ENCODE measurements at places on chromosomes 4 and X. TPM values are rescaled to one million over a fixed set of nuclear protein-coding genes. Genes with fewer than 3 reads are reported as not detected.

CT45A10 gene
- total RNA-seq: not detected

- DNase-seq: no peak
These were observed 2.0 kb downstream of the YTHDC1 start for GRCh38 chr4:68347845-68348244.

F11 gene
- not detected for total RNA-seq

TMEM31 gene
- not detected for total RNA-seq

NKX3-2 gene
- 1.0 TPM for total RNA-seq

- DNase-seq: no peak
These were observed 216.1 kb downstream of the MAGEE1 start for GRCh38 chrX:76643590-76643989.

DNA sequence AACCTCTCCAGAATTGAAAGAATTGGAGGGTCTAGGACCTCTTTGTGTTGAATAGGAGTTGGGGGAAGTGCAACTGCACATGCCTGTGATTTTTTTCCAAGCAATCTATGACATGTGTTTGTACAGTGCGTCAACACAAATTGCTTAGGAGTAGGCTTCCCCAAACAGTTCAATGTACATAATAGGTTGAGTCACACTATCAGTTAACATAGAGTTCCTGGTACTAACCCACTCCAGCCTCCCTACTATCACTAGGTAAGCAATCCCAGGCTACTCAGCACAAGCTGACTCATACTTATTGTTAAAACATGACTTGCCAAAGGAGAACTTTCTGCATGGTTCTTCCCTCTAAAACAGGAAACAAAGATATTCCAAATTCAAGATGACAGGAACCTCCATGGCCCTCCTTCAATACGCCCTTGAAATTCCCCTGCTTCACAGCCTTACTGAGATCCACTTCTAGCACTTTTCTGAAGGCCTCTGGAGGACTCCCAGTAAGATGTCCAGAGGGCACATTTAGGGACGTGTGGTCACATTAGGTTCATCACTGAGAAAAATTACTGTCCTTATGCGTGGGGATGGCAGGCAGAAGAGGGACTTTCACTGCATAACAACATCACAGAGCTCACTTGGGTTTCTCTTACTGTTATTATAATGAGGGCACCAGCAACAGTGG, 8.4 kb upstream of the VSIG1 start:
- DNase-seq: peak; percentile 74

CCDC120 gene
- total RNA-seq: not detected

PRDM8 gene
- 1.2 TPM for total RNA-seq

DNA sequence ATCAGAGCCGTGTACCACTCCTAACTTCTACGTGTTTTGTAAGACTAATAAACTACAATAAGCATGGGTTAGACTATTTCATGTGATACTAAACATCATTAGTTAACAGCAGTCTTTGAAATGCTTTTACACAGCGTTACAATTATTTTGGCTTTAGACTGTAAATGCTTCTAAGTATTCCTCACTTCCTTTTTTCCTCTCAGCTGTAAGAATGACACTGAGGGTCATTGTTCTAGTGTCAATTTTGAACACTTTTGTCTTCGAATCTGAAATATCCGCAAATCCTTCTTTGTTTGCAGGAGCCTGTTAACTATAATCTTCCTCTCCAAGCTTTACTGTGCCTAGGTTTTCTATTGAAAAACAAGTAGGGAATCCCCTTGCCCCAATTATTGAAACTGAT, 1.5 kb downstream of the ABCE1 start:
- DNase-seq: no peak

GRCh38 chr4:142927721-142928120, 81.6 kb upstream of the INPP4B start:
- DNase-seq: no peak

DNA sequence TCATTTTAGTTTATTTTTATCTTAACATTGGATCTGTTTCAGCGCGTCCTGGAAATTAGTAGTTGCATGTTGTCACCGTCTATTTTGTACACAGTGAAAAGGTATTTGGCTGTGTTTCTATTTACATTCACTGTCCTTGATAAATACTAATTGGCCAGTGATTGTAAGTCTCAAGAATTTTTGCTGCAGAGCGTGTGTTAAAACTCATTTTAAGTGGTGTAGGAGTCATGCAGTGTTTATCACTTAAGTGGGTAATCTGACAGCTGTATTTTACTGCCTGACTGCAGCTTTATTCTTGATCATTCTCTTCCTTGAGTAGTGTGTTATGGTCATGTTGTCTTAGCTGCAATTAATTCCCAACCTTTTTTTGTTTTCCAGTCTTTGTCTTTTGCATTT, 9.8 kb downstream of the GUCY1A1 start:
- DNase-seq: no peak

POF1B gene
- not detected for total RNA-seq

- DNase-seq: no peak
These were observed 421.4 kb upstream of the LCORL start for GRCh38 chr4:18442957-18443356.

GRCh38 chr4:141642711-141643110, 6.3 kb downstream of the IL15 start:
- no peak for DNase-seq

GABRG1 gene
- total RNA-seq: not detected

DNA sequence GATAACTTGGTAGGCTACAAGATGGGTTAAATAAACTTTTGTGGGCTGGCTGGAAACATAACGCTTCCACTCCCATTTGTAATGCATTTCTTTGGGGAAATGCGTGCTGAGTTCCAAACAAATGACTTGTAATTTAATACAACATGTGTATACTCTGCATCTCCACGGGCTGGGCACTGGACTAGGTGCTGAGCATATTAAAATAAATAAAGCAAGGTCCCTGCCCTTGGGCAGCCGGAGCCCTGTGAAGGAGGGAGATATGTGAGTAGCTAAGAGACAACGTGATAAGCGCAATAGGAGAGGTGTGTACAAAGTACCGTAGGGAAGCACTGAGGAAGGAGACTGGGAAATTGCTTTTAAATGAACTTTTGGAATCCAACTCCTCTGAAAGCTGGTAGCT, 147.2 kb upstream of the RBPJ start:
- DNase-seq: no peak

DNA sequence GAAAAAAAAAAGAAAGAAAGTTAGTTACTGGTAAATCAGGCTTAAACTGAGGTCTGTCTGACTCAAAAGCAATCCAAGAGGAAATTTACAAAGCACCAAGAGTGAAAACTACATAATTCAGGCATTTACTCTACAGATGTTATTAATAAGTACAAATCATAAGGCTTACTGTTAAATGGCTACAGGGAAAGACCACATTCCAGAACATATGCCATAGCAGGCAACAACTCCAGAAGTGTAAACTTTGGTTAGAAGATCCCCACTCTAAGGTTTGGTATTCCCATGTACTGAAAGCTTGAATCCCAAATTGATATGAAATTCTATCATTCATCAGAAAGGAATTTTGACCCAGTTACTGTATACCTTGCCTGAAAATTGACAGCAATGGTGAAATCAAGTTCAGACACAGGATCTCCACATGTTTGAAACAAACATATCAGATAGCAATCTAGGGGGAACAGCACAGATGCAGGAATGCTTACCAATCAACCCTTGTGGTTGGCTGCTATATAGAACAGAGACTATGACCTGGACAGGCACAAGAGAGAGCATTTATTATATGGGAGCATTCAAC, 6.6 kb downstream of the USP26 start:
- DNase-seq: no peak

DNA sequence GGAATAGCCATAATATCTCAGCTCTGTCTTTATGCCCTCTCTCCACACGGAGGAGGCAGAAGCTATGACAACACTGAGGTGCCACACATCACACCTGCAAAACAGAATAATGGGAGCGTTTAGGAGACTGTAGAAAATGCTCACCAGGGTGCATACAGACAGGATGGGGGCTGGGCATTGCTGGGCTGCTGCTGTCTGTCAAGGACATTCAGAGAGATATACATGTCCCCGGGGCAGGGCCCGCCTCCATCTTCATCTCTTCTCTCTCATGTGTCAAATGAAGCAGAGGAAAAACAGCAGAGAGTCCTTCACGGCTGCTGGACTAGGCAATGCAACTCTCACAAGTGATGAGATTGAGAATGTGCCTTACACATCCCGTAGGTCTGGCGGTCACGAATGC, 65.3 kb upstream of the DHRSX start:
- no peak for DNase-seq

PAGE5 gene
- not detected for total RNA-seq

DNA sequence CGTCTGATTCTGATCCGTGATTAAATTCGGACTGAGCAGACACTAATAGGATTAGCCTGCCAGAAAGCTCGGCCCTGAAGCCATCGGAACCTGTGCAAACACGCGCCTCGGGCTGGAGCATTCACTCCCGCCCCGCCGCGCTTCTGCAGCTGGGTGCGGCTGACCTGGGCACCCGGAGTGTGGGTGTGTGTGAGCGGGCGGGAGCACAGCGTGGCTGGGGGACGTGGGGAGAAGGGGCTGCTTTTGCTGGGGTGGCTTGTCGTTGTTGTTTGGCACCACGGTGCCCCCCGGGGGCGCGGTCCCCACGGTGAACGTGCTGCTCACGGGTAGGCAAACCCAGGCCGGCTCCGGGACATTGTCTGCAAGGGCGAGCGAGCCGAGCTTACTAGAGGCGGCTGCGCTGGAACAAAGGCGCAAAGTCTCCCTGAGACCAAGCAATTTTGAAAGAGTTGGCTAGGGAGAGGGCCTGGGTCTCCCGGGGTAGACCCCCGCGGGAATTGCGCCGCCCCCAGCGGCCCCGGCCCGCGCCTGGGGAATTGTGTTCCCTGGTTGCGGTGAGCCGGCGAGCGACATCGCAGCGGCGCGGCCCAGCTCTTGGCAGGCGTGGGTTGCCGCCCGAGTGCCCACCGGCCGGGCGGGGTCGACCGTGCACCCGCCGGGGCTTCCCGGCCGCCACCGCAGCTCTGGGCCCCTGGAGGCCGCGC, 1.4 kb downstream of the MAMLD1 start:
- DNase-seq: peak; percentile 16

TMEM35A gene
- total RNA-seq: not detected

DNA sequence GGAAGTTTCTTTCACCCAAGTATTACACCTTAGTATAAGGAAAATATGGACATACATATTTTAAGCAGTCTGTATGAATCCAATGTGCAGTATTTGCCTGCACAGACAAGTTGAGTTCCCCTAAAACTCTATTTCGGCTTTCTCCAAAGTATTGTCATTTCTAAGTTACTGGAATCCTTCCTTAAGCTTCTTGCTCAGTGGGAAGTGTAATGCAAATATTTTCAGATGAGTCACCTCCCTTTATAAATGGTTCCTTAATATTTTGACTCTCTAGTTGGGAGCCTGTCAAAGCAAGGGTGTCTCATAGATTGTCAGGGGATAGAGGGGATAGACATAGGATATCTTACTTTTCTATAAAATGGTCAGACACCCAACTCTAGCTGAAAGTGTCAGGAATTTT, 178.6 kb downstream of the NAA11 start:
- no peak for DNase-seq

DNA sequence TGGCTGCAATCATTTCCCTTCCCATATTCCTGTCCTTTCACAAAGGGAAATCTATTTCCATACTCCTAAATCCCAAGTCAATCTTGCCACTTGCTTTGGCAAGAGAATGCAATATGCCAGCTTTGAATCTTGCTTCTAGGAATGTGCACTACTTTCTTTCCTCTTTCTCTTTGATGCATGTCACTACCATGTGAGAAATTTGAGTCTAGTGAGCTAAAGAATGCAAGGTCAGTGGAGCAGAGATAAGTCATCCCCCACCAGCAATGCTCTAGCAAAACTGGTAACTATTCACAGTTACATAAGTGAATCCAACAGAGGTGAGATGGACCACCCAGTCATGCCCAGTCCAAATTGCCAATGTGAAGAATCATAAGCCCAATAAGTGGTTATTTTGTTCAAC, 910.4 kb downstream of the RAB28 start:
- peak; percentile 1 for DNase-seq

GRCh38 chr4:36086261-36086786, 158.0 kb downstream of the ARAP2 start:
- DNase-seq: no peak

DNA sequence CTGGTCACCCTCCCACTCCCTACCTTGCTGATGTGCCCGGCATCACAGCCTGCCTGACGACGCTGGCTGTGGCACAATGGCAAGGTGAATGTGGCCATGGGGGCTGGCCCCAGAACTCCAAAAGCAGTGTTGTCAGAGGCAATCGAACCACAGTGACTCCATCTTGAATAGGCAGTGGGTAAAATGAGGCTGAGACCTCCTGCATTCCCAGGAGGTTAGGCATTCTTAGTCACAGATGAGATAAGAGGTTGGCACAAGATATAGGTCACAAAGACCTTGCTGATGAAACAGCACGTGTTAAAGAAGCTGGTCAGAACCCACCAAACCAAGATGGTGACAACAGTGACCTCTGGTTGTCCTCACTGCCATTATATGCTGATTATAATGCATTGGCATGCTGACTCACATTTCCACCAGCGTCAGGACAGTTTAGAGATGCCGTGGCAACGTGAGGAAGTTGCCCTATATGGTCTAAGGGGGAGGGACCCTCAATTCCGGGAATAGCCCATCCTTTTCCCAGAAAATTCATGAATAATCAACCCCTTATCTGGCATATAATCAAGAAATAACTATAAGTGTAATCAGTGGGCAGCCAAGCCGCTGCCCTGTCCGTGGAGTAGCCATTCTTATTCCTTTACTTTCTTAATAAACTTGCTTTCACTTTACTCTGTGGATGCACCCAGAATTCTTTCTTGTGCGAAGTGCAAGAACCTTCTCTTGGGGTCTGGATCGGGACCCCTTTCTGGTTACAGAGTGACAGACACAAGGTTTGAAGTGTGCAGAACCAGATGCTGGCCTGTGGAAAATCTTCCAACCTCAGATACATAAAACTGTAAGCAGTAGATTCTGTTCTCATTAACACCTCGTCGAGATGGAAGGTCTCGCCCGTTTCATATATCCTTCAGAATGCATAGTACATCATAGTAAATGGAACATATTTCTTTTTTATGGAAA, 26.8 kb upstream of the CLDN24 start:
- DNase-seq: peak; percentile 62

FGFR3 gene
- 8.6 TPM for total RNA-seq

DNA sequence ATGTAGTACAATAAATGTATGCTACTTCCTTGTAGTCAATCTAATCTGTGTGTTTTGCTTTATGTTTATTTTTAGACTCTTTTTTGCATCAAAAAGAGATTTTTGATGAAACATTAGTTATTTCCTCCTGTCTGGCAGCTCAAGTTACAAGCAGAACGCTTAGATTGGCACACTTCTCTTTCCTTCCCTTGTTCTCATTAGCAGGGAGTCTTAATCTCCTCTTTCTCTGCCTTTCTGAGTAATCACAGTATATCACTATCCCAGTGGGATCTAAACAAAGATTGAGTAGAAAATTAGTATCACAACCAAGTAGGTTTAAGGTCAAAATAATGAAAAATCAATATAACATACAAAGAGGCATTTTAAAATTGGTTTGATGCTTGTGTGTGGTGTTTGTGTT, 1192.6 kb downstream of the C4orf33 start:
- no peak for DNase-seq

WDR1 gene
- total RNA-seq: 237 TPM

CLDN34 gene
- total RNA-seq: not detected

ZFX gene
- total RNA-seq: 7.2 TPM

All from Caki2 (cell line).